A549 (cell line): ENCODE measurements at places on chromosomes 13 and 19. TPM values are rescaled to one million over a fixed set of nuclear protein-coding genes. Genes with fewer than 3 reads are reported as not detected.

ZNF558 gene
- polyA plus RNA-seq: 8.8 to 11.8 TPM (median 8.9 TPM) in 3 replicates

COMP gene
- polyA plus RNA-seq: not detected in 3 replicates

ZNF177 gene
- polyA plus RNA-seq: 0.46 to 0.72 TPM (median 0.49 TPM) in 3 replicates

TUBB4A gene
- 15.4 to 17.6 TPM (median 17.5 TPM) in 3 replicates for polyA plus RNA-seq

PGLYRP1 gene
- not detected in 3 replicates for polyA plus RNA-seq

ANKRD24 gene
- 0.28 to 0.54 TPM (median 0.36 TPM) in 3 replicates for polyA plus RNA-seq

MICU2 gene
- 24.7 to 28.9 TPM (median 26.2 TPM) in 3 replicates for polyA plus RNA-seq

FBL gene
- polyA plus RNA-seq: 1,011 to 1,141 TPM (median 1,077 TPM) in 3 replicates

TGFBR3L gene
- 0.70 to 1.4 TPM (median 1.2 TPM) in 3 replicates for polyA plus RNA-seq

SPACA4 gene
- polyA plus RNA-seq: 0.12 to 0.13 TPM in 2 of 3 replicates, not detected in the other

FXYD5 gene
- polyA plus RNA-seq: 106 to 116 TPM (median 113 TPM) in 3 replicates

TMEM205 gene
- polyA plus RNA-seq: 91.6 to 92.6 TPM (median 92.3 TPM) in 3 replicates

CGB5 gene
- 0.53 to 0.94 TPM (median 0.71 TPM) in 3 replicates for polyA plus RNA-seq

ELAVL3 gene
- polyA plus RNA-seq: 0.01 to 0.03 TPM in 2 of 3 replicates, not detected in the other

ALG5 gene
- 34.4 to 35.9 TPM (median 35.1 TPM) in 3 replicates for polyA plus RNA-seq

MRPL57 gene
- polyA plus RNA-seq: 21.3 to 22.9 TPM (median 22.5 TPM) in 3 replicates

SULT2A1 gene
- polyA plus RNA-seq: not detected in 3 replicates

CERS1 gene
- 3.4 to 4.4 TPM (median 3.7 TPM) in 3 replicates for polyA plus RNA-seq

CCL25 gene
- not detected in 3 replicates for polyA plus RNA-seq

TJP3 gene
- polyA plus RNA-seq: 1.4 to 1.8 TPM (median 1.5 TPM) in 3 replicates

C19orf67 gene
- not detected in 3 replicates for polyA plus RNA-seq

FLT1 gene
- not detected in 3 replicates for polyA plus RNA-seq

TPTE2 gene
- not detected in 3 replicates for polyA plus RNA-seq

RCBTB1 gene
- polyA plus RNA-seq: 10.2 to 11.9 TPM (median 10.6 TPM) in 3 replicates

ZNF264 gene
- polyA plus RNA-seq: 3.4 to 3.9 TPM (median 3.6 TPM) in 3 replicates
